Activated T-helper 1 cell treated with anti-CD3 and anti-CD28 coated beads, Interleukin-2, amount 50 U/mL, for 16 hours (primary cell): ENCODE measurements at places on chromosomes 5 and 9.

- DNase-seq, result no peak
Observed at GRCh38 chr5:80654054-80654390, 430 bp upstream of the MSH3 start.

GRCh38 chr9:79706512-79706911 lies 134.7 kb downstream of the TLE4 start:
- DNase-seq, result no peak

GRCh38 chr9:113609562-113610318 lies 146.2 kb downstream of the RGS3 start:
- no peak for DNase-seq

DNA sequence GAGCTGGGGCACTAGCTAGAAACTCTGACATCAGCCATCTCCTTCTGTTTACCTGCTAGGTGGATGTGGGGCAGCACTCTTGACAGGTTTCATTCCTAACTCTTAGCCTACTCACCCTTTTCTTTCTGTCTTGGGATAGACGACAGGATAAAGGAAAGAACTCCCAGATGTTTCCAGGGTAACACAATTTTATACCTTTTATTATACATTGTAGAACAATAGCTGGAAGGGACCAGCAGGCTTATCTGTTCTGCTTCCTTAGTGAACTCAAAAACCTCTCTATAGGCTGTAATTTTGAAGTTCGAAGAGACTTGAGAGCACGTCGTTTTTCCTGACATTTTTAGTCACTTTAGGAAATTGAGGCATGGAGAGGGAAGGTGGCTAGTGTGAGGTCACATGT lies 13.2 kb downstream of the SPTAN1 start:
- no peak for DNase-seq

DNA sequence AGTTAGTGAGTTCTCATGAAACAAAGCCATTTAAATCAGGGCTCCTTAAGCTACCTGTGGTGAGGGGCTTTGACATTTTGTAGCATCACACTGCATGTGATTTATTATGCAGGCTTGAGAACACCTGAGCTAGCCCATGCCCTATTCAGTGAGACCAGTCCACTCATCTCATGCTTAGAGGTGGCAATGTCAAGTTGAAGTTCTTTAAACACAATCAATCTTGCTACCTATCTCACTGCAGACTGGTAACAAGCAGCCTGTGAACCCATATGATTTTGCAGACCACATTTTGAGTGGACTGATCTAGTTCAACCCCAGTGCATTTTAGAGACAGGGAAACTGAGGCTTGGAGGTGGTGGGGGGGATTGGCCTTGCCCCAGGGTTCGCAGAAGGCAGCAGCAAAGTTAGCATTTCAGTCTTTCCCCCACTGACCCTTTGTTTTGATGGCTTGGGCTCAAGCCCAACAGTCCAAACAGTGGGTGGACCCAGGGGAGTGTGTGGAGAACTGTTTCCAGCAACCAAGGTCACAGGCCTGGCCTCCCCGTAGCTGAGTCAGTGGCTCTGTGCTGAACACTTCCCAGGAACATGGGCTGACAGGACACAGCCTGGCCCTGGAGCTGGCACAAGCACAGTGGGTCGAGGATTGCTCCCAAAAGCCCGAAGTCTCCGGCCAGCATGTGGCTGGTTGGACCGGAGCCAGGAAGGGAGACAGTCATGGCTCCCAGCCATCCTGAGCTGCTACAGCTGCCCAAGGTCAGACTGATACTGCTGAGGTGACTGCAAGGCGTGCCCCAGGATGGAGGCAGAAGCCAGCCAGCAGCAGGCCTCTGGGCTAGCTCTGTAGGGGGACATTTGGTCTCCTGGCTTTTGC lies 95.3 kb downstream of the RGS3 start:
- no peak for DNase-seq

DNA sequence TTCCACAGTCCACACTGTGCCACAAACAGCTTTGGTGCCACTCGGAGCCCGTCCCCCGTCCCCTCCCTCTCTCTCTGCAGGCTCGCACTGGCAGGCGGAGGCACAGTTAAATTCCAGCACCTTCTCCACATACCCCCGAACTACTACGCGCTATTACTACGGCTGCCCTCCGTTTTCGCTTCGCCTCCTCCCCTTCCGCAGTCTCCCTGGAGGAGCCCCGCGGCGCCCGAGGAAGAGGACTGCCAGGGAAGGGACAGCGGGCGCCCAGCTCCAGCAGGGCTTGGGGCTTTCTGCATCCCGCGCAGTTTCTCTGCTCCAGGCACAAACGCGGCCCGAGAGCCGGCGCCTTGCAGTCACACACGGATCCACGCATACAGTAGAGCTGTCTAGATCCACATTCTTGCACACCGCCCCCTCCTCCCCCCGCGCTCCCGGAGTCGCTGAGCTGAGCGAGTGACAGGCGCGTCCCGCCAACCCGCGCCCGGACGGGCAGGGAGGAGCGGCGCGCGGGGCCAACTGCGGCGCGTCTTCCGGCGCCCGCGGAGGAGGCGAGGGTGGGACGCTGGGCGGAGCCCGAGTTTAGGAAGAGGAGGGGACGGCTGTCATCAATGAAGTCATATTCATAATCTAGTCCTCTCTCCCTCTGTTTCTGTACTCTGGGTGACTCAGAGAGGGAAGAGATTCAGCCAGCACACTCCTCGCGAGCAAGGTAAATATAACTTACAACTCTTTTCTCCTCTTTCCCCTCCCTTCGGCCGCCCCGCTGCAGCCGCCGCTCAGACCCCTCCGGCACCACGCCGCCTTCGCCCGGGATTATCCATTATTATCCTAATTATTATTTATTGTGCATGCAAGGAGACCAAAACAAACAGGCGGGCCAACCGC lies at the start of gene SMARCA2:
Gene SMARCA2 (plus strand): TSS at position 652 of the 885 bp plus-strand sequence. CDS start 13,676 bp downstream, outside the sequence.
- DNase-seq, result peak; percentile 97

DNA sequence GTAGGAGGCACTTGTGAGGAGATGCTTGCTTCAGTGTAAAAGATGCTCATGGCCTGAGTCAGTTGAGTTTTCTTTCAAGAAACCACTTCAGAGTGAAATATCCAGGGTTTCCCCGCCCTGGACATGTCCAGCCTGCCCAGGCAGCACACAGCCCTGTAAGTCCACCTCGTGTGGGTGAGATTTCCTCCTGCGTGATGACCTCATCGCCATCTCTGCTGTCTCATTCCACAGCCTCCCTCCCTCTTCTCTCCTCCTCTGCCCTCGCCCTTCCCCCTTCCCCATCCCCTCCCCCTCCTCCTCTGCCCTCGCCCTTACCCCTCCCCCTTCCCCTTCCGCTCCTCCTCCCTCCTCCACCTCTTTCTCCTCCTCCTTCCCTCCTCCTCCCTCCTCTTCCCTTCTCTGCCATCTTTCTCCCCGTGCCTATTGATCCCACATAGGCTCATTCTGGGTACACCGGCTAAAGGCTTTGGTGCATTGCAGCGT lies 34.0 kb upstream of the NCS1 start:
- no peak for DNase-seq

DNA sequence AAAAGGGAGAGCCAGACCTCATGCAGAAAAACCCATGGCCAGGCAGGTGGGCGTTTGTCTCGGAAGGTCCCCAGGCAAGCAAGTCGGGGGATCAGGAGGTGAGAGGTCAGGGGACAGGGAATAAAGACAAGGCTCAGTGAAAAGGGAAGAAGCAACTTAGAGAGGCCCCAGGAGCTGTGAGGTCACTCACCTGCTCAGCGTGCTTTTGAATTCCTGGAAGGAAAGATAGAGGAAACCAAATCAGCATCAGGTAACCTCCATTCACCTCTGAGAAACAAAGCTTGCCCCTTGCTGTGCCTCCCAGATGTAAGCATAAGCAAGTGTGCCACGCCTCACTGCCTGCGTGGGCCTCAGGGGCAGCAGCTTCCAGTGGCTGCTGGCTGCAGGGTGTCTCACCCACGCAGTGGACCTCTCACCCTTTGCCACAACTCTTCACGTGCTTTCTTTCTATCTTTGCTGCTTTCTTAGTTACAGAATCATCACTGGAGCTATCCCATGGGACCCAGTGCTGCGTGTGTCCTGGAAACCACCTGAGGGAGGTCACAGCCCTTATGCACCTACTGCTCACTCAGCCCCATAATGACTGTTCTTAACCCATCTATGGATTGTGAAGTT lies 6.0 kb downstream of the TRIM7 start:
- DNase-seq, result no peak

DNA sequence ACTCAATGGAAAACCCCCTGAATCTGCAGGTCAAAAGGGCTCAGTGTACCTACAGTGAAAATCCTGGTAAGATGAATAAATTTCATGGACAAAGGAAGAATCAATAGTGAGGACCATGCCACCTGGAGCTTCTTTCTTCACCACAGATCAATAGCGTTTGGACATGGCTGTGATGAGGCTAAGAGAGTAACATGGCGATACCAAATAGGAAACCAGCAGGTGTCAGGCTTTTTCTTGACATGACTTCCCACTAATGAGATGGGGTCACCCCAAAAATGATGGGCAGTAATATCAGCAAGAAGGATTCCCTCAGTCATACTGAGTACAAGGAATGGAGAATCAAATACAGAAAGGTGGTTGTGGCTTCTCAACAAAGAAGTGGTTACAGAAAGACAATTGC lies 208.5 kb upstream of the PLPPR1 start:
- no peak for DNase-seq

DNA sequence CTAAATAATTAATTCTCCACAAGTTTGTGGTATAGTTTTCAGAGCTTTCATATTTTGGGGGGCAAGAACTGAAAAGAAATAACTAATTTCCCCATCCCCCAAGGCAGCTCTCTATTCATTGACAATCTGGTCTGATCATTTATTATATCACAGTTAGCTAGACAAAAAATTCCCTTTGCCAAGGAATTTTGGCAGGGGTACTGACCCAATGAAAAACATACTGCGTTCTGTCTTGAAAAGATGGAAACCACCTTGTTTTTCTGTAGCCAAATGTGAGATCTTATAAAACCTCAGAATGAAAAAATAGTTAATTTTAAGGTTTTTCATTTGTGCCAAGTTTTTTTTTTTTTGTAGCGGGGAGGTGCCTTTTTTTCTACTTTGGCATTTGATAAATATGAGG lies 1008.9 kb downstream of the EFNA5 start:
- no peak for DNase-seq

- DNase-seq, result no peak
Observed at GRCh38 chr9:86975606-86976005, 28.3 kb upstream of the GAS1 start.

DNA sequence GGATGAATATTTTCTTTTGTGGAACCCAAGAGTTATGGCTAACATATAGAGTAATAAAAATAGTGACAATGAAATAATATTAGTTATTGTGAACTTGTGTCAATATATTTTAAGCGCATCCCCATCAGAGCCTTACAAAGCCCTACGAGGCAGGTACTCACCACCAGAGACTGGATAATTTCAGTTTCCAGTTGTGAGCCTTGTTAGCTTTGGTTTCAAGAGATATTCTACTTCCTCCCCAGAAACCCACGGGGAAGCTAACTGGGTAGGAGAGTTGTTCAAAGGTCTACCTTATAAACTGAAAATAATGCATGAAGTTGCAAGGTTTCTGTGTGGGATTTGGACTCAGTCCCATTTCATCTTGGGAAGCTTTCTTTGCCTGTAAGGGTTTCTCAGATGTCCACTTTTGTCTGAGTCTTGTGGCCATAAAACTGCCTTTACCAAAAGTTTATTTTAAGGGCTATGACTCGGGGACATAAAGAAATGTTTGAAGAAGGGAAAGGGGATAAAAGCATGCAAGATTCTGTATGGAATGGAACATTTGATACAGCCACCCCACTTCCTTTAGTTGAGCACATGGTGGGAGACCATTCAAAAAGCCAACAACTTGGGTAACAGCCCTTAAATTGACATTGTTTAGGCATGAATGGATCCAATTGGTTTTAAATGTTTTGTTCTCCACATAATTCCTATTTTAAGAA lies 57.4 kb upstream of the ANKRD55 start:
- no peak for DNase-seq
